ENCODE measurements at places on chromosomes 2 and 18.

GRCh38 chr2:241796209-241796608 is 12.8 kb upstream of the NEU4 start:
- no peak for DNase-seq

DNA sequence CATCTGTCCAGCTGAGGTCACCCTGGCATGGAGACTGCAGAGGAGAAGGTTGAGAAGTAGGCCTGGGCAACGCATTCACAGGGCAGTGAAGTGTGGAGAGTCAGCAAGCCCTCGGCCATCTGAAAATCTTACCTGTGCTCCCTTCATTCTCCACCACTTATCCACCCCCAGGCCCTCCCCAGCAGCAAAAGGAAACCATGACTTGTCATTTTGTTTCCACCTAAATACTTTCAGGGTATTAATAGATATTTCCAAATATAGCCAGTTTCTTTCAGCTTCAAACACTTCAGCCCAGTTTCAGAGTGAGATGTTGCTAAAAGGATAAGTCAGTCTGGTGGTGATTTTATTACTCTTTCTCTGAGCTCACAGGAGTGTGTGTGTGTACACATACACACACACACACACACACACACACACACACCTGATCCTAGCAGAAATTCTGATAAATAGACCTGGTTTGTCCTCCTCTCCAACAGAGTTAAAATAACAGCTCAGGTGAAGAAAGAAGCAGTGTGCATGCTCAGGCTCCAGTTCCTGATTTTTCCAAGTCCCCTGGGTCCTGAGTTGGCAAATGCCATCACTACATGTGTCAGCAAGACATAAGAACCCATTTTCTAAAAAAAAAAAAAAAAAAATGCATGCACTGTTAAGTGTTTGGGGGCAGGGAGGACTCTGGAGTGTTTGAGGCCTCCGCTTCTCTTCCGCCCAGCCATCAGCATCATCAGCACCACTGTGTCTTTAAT is 82.8 kb downstream of the LOXHD1 start:
- no peak for DNase-seq

- no peak for DNase-seq
Measured at GRCh38 chr2:171008550-171009205, 79.6 kb downstream of the GORASP2 start.

GRCh38 chr2:187890690-187891089 is 336.5 kb upstream of the TFPI start:
- DNase-seq: no peak

GRCh38 chr2:65605743-65606058 is 173.3 kb upstream of the SPRED2 start:
- DNase-seq: no peak

DNA sequence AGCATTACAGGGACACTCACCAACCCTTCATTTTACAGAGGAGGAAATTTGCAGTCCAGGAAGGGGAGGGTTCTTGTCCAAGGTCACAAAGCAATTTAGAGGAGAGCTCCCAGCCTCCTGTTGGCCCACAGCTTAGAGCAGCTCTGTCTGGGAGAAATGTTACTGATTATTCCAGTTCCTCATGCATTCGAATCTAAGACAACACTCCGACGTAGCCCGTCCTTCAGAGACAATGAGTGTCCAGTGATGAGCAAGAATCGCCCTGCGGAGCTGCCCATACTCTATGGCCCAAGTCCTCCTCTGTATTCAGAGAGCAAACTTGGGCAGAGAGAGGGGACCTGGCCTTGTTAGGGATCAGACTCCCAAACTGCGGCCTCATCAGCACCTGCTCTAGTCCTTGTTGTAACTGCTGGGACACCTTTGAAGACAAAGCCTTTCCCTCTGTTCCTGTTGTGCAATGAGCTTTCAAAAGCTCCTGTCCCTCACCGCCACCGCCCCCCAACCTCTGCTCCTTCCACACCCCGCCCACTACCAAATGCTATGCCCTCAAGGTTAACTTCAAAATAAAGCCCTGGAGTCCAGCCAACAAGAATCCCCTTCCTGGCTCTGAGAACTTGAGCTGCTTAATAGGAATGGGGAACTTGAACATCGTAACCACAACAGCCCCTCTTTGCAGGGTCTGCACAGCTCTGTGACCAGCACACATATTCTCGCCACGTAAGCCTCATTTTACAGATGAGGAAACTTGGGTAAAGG is 234.8 kb upstream of the SMAD2 start:
- DNase-seq: no peak

DNA sequence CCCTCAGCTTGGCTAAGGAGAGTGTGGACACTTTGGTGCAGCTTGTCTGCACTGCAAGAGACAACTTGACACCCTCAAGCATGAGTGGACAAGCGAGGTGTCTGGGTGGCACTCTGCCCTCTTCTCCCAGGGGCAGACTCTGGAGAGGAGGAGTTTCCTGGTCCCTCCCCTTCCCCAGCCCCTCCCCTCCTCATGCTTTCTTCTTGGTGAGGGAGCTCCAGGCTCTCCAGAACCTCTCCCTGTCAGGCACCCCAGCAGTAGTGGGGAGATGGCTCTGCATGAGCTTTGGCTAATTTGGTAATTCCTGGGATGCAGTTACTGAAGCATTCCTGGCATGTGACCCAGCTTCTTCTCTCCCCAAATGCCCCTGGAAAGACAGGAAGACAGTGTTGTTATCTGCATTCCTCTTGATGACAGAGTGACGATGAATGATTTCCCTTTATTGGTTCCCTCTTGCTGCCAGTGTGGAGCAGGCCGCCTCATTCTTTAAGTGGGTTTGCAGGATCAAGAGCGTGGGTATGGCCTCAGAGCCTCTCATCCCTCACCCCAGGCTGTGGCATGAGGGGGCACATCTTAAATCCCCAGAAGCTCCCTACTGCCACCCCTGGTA is 89.2 kb downstream of the STPG4 start:
- no peak for DNase-seq

DNA sequence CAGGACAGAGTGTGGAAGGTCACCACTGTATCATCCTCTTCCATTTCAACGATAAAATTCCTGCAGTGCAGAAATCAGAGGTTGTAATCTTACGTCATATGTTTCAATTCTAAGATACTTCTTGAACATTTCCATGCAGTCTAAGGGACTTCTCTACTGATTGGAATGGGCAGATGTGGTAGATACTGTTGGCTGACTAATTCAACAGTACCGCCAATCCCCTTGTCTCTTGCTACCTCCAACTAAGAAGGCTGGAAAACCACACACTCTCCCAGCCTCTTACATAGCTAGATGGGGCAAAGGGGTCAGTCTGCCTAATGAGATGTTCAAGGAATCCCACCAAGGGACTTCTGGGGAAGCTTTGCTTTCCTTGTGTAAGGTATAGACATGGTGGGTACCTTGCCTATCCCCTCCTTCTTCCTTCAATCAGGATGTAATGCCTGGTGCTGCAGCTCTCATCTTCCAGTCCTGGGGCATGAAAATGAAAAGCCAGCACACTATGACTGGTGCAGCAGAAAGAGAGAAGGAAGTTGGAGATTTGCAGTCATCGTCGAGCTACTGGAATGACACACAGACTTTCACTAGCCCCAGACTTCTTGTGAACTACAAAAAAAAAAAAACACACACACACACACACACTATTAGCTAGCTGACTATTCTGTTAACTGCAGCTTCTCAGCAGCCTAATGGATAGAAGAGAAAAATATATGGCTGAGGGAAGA is 84.1 kb downstream of the ALPK2 start:
- no peak for DNase-seq

DNA sequence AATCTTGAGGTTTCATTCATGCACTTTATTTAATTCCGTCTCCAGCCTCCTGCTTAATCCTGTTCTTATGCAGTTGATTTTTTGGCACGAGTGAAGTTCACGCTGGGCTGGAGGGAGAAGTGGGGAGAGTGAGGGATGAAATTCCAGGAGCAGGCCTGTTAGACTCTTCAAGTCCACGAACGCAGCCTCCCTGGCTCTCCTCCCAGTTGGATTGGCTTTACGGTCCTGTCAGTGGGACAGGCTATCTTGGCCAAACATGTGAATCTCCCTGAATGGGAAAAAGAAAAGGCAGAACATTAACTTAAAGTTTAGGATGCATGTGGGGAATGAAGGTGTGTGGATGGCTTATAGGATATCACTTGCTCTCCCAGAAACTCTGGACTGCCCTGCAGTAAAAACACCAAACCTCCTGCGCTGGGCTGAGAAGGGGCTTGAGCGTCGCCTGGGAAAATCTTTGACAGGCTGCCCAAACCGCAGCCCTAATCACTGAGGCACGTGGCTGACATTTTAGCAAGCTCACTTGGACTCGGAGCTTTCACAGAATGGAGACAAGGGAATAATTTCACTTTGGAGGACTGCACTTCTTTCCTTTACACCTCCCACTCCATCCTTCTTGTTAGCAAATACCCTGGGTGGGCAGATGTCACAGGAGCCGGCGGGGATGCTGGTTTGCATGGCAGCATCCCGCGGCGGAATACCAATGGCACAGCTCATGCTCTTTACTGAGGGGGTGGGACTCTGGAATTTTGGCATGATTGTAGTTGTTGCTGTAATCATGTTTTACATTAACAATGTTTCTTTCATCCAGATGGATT is 93.9 kb downstream of the ACKR3 start:
- no peak for DNase-seq

- DNase-seq: no peak
Measured at GRCh38 chr2:70141902-70142589, 48.8 kb downstream of the C2orf42 start.

- DNase-seq: no peak
Measured at GRCh38 chr2:196802401-196802800, 2.9 kb upstream of the GTF3C3 start.

DNA sequence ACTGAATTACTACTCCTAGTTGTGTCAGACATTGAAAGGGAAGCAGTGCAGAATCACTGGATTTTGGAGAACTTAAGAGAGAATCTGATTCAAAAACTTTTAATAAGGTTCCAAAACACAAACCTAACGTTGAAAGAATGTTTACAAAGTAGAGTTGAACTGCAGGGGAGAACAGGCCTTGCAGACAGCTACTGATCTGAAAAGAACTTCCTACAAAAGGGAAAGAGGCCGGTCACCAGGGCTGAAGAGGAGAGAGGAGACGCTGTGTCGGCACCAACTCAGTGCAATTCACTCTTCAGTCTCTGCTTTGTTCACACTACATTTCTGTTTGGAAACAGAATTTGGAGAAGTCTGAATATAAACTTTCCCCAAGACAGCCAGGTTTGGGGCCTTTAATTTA is 124.0 kb downstream of the GAREM1 start:
- DNase-seq: no peak

DNA sequence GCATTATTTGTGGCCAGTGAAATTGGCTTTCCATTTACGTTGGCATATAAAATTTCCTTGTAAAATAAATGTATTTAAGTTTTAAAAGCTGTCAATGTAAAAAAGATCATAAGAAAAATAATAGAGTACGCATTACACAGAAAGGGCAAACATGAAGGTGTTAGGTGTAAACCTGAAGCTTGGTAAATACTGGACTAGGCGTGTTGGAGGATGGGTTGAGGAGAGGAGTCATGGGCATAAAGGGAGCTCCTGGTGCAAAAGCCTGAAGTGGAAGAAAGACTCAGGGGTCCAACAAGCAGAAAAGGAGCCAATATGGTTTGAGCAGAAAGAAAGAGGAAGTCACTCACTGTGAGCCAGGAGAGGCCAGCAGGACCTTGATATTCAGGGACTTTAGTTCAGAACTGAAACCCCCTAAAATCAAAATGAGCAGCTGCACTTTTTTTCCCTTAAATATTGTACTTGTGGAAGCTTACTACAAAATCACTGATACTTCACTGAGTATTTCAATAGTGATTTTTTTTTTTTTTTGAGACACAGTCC is 24.4 kb downstream of the SP5 start:
- DNase-seq: no peak
